ENCODE measurements at places on chromosomes 6 and 20.
A peak's percentile ranks its signal among the peaks of the same experiment; 100 is the strongest.

DNA sequence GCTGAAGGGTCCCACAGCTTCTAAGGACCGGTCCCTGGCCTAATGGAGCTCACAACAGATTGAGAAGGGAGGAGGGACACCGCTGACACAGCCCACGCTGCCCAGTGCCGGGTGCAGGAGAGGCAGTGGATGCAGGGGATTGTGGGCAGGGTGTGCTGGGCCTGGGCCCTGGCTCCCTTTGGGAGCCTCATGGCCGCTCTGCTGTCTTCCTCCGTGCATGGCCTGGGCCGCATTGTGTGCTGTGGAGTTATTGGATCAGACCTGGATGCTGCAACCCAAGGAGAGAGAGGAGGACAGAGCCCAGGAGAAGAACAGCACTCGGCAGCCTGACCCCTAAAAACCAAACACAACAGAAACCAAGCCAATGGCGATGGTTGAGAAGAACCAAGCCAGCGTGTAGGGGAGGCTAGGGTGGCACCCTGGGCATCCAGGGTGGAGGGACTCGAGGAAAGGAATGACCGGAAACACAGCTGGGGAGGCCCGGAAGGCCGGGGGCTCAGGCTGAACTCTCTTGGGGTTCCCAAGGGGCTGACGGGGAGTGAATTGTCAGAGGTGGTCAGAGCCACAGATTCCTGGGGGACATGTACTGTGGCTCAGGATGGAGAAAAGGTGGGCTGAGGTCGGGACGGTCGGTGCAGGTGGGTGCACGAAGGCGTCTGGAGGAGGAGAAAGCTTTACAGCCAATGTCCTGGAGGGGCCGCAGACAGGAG is 41.0 kb downstream of the ERMARD start:
- DNase-seq, result no peak

- no peak for DNase-seq
Measured at GRCh38 chr6:96075826-96076225, 60.1 kb downstream of the FUT9 start.

GRCh38 chr6:150610584-150610983 is 10.9 kb downstream of the PLEKHG1 start:
- DNase-seq, result no peak

DNA sequence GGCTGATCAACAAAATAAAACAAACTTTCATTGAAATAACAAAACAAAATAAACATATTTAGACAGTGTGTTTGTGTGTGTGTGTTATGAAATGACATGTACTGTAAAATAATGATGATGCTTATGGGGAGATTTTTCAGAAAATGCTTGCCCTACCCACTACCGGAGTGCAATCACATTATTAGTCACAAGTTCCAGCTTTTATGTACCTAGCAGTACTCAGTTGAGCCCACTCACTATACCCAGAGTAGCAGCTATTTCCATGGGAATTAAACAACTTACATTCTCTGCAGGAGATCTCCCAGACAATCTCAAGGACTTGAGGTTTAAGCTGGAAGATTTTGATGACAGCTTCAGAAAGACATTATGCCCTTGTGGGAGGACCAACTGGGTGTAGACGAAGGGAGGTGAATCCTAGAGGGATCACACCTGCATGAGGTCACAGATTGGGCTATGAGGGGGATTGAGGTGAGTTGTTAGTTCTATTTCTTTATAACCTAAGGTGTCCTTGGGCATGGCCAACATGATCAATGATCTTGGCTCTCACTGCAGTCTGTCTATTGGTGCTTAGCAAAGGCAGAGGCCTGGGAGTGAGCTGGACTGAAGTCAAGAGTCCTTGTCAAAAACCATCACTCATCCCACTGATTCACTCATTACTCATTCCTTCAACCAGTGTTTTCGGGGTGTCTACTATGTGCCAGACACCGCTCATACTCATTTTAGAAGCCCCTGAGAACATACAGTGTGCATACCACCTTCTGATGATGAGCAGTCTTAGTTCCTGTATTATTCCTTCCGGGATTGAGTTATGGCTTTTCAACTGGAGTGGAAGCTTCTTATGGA is 6.7 kb upstream of the CLIC5 start:
- DNase-seq, result no peak

DNA sequence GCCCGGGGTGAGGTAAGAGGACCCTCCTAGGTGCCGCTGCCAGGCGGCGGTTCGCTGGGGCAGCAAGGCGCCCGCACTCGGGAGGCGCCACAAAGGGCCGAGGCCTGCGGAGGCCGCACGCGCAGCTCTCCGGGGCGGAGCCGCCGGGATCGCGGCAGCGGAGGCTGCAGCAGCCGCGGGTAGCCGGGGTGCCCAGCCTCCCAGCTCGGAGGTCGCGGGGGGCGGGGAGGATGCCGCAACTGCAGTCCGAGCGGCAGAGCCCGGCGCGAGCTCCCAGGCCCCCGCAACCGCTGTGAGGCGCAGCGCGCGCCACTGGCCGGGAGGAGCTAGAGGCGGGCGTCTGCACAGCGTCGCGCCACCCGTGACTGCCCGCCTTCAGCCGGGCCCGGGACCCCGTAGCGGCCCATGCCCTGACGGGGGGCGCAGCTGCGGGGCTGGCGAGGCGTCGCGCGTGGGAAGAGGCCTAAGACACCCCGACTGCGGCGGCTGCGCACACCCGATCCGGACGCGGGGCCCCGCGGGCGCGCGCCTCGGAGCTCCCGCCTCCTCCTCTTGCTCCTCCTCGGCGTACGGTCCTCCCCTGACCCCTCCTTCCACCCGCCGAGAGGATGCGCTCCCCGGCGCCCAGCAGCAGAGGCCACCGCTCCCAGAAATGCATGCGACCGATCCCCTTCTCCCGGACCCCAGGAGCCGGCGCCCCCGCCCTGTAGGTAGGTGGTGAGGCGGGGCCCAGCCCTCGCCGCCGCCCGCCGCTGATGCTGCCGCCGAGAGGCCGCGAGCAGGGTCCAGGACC is at the start of gene NCOA7:
NCOA7 (plus strand) TSS at position 603 of the 793 bp plus-strand sequence. CDS start 24,395 bp downstream, outside the sequence.
- peak; percentile 74 for DNase-seq

GRCh38 chr20:8242066-8242465 is 110.0 kb downstream of the PLCB1 start:
- no peak for DNase-seq

DNA sequence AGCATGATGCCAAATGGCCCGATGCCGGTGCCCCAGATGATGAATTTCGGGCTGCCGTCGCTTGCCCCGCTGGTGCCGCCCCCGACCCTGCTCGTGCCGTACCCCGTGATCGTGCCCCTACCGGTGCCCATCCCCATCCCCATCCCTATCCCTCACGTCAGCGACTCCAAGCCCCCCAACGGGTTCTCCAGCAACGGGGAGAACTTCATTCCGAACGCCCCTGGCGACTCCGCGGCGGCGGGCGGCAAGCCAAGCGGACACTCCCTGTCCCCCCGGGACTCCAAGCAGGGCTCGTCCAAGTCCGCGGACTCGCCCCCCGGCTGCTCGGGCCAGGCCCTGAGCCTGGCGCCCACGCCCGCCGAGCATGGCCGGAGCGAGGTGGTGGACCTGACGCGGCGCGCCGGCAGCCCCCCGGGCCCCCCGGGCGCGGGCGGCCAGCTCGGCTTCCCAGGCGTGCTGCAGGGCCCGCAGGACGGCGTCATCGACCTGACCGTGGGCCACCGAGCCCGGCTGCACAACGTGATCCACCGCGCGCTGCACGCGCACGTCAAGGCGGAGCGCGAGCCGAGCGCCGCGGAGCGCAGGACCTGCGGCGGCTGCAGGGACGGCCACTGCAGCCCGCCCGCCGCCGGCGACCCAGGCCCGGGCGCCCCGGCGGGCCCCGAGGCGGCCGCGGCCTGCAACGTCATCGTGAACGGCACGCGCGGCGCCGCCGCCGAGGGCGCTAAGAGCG is 144.6 kb downstream of the SOBP start:
- DNase-seq, result no peak

DNA sequence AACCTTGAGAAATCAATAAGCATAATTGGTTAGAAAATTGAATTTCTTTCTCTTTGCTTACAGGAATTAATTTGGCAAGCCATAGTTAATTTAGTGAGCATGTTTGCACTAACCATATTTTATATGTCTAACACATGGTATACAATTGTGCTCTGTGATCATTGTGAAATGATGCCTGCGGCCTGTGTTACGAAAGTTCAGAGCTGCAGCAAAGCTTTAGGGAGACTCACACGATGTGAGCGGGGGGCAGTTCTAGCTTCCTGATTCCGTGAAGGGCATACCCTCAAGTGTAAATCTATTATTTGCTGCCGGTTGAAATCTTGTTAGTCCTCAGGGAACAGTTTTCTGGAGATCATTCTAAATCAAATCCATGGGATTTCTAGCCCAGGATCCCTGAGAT is 25.5 kb upstream of the ADTRP start:
- DNase-seq, result peak; percentile 20

- no peak for DNase-seq
Measured at GRCh38 chr6:133245007-133245406, 3.9 kb downstream of the EYA4 start.

- peak; percentile 29 for DNase-seq
Measured at GRCh38 chr6:34602318-34603111, 46.4 kb upstream of the SPDEF start.

- DNase-seq, result peak; percentile 40
Measured at GRCh38 chr6:11398451-11399326, 138.9 kb upstream of the TMEM170B start.

- DNase-seq, result peak; percentile 34
Measured at GRCh38 chr6:130473886-130474285, 108.1 kb downstream of the TMEM200A start.

DNA sequence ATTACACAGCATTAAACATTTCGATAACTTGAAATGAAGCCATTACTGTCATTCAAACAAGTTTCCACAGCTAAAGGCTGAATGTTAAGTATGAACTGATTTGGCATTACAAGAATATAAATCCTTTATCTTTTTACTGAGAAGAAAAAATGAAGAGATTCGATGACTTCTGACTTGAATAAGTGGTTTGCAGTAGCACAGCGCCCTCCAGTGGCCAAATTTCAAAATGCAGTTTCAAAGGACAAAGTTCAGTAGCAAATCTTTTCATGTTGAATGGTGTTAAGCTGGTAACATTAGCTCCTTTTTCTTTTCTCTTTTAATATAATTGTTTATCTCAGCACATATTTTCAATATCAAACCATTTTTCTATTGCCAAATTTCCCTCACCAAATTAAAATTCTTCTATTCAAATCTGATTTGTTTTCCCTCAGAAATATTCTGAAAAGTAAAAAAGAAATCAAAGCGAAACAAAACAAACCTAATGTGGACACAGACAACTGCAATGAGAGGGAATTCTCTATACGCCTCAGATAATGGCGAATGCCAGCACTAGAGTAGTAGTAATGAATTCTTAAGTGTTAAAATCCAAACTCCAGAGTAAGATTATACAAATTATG is 145.7 kb downstream of the BTBD9 start:
- peak; percentile 77 for DNase-seq

- DNase-seq, result no peak
Measured at GRCh38 chr20:13611611-13612125, 27.1 kb downstream of the TASP1 start.

GRCh38 chr6:167475947-167476346 is 151.1 kb downstream of the TTLL2 start:
- no peak for DNase-seq

GRCh38 chr20:23087587-23088251 is 1.6 kb upstream of the CD93 start:
- DNase-seq, result no peak

- peak; percentile 57 for DNase-seq
Measured at GRCh38 chr20:48198929-48199451, 413.7 kb upstream of the SULF2 start.

GRCh38 chr6:89287351-89288028 is 27.6 kb downstream of the GABRR2 start:
- DNase-seq, result no peak

- DNase-seq, result peak; percentile 42
Measured at GRCh38 chr6:3797231-3798054, 45.9 kb upstream of the PXDC1 start.

DNA sequence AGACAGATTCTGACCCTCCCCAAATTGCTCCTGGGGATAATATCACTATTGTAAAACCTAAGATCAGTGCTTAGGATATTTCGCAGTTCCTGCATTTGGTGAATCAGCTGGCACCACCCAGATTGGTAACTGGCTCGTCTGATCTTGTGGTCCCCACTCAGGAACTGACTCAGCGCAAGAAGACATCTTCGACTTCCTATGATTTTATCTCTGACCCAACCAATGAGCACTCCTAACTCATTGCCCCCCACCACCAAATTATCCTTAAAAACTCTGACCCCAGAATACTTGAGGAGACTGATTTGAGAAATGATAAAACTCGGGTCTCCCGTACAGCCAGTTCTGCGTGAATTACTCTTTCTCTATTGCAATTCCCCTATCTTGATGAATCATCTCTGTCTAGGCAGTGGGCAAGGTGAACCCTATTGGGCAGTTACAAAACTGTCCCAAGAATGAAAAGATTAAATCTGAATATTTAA is 55.7 kb upstream of the PRND start:
- DNase-seq, result peak; percentile 65

- no peak for DNase-seq
Measured at GRCh38 chr6:143774347-143774746, 68.8 kb upstream of the LTV1 start.

DNA sequence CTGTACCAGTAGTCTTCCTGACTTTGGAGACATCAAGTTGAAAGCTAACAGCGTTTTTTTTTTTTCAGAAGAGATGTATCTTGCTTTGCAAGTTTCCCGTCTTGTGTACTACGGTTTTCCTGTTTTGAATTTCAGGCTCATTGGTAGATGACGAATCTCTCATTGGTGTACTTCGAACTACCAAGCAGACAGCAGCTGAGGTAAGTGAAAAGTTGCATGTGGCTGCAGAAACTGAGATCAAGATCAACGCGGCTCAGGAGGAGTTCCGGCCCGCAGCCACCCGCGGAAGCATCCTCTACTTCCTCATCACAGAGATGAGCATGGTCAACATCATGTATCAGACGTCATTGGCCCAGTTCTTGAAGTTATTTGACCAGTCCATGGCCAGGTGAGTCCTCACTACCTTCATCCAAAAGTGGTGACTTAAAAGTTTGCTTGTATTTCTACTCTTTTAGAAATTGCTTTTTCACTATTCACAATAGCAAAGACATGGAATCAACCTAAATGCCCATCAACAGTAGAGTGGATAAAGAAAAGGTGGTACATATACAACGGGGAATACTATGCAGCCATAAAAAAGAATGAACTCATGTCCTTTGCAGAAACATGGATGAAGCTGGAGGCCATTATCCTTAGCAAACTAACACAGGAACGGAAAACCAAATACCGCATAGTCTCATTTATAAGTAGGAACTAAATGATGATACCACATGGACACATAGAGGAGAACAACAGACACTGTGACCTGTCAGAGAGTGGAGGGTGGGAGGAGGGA is 110.6 kb upstream of the GLP1R start:
- DNase-seq, result no peak

GRCh38 chr6:107753778-107754177 is 70.3 kb downstream of the SCML4 start:
- no peak for DNase-seq

DNA sequence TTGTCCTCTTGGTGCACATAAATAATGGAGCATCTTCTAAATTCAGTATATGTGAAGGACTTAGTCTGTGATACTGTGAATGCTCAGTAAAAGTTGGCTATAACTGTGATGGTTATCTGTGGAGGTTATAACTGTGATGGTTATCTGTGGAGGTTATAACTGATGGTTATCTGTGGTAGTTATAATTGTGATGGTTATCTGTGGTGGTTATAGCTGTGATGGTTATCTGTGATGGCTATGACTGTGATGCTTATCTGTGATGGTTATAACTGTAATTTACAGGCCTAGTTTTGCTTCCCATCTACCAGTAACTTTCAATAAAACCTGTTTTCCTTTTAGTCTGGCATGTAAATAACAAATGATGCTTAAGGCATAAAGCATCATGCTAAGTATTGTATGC is 16.5 kb downstream of the PTK7 start:
- no peak for DNase-seq

- DNase-seq, result no peak
Measured at GRCh38 chr6:19860235-19860877, 23.2 kb downstream of the ID4 start.

GRCh38 chr20:11454966-11455799 is 462.5 kb upstream of the BTBD3 start:
- peak; percentile 66 for DNase-seq
